ENCODE measurements at places on chromosomes 2 and 18.

- H3K36me3 ChIP-seq: no peaks in the 10 kb centered on the region
- no peak overlapping the region for H3K27ac ChIP-seq
- no peaks in the 10 kb centered on the region for H3K4me1 ChIP-seq
Observed at GRCh38 chr2:2254206-2254605, 76.9 kb downstream of the MYT1L start.

GRCh38 chr2:2600366-2600765 lies 269.3 kb upstream of the MYT1L start:
- no peaks in the 10 kb centered on the region for H3K27me3 ChIP-seq
- no peaks in the 10 kb centered on the region for H3K4me1 ChIP-seq
- no peak overlapping the region for H3K4me3 ChIP-seq
- no peak overlapping the region for H3K27ac ChIP-seq
- H3K36me3 ChIP-seq: no peaks in the 10 kb centered on the region

DNA sequence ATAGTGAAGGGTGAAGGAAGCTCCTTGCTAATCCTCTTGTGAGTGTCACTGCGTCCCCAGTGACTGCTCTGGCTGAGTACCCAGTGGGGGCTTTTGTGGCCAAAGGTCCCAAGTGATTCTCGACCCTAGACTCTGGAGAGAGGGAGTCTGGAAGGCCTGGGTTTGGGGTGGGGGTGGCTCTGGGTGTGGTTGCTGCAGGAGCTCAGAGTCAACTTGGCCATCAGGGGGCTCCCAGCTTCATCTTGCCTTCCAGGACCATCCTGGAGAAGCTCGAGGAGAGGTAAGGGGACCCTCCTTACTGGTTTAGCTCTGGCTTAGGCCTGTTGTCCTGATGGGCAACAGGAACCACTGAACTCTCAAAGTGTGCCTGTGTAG lies 592 bp downstream of the PSD4 start:
- no peak for DNase-seq
- peaks cover 17% of the 10 kb centered on the region for H3K4me1 ChIP-seq
- H3K36me3 ChIP-seq: no peaks in the 10 kb centered on the region
- H3K27ac ChIP-seq: peak overlapping the region; percentile 84

DNA sequence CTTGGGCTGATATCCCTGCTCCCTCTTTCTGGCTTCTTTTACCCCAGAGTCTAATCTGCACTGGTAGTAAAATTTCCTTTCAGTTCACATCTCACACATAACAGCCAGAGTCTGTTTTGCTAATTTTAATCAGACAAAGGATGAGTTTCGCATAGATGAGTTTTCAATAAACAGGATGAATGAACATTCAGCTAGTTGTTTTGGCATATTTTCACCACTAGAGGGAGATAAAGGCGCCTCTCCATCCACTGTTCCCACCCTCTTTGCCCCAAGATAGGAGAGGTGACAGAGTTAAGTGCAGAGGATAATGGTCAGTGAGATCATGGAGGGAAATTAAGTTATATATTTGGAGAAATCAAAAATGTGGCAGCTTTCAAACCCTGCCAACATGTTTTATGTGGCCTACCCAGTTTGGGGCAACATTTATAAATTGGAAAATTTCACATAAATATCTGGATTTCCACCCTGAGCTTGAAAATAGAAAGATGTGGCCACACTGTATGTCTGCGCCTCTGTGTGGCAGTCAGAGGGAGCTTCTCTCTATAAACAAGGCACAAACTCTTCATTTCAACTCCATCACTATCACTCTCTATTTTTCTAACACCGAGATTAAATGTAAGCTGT lies 48.5 kb upstream of the DTNA start:
- H3K36me3 ChIP-seq: no peaks in the 10 kb centered on the region
- no peaks in the 10 kb centered on the region for H3K27me3 ChIP-seq
- peaks cover 4% of the 10 kb centered on the region for H3K4me1 ChIP-seq
- no peak overlapping the region for H3K27ac ChIP-seq
- DNase-seq: no peak
- H3K4me3 ChIP-seq: no peak overlapping the region

DNA sequence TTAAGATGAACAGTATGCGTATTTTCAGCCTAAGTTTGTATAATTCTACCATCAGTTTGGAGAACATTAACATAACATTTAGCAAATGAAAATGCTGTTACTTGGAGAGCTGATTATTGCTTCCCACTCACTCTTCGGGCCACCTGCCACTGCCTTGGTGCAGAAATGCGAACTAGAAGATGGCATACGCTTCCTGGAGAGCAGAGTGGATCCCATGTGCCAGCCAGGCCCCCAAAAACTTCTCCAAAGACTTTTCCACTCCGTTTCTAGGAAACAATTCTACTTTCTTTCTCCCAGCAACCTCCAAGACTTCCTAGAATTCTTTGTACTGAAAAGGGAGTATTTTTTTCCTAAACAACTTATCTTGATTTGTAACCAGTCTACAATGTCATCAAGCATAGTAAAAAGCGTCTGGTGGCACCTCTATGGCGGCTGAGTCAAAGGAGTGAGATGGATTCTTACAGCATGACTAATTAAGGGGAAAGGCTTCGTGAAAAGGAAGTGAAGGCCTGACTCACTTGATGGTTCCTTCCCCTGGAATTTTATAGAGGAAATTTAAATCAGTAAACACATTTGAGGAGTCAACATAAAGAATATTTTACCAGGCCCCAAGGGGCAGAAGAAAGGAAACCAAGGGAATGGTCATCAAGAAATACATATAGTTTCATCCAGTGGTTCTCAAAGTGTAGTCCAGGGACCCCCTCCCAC lies 36.6 kb downstream of the FEZ2 start:
- DNase-seq: no peak
- peaks cover 28% of the 10 kb centered on the region for H3K4me1 ChIP-seq
- H3K27me3 ChIP-seq: no peaks in the 10 kb centered on the region
- H3K27ac ChIP-seq: peak overlapping the region; percentile 11
- H3K4me3 ChIP-seq: no peak overlapping the region

DNA sequence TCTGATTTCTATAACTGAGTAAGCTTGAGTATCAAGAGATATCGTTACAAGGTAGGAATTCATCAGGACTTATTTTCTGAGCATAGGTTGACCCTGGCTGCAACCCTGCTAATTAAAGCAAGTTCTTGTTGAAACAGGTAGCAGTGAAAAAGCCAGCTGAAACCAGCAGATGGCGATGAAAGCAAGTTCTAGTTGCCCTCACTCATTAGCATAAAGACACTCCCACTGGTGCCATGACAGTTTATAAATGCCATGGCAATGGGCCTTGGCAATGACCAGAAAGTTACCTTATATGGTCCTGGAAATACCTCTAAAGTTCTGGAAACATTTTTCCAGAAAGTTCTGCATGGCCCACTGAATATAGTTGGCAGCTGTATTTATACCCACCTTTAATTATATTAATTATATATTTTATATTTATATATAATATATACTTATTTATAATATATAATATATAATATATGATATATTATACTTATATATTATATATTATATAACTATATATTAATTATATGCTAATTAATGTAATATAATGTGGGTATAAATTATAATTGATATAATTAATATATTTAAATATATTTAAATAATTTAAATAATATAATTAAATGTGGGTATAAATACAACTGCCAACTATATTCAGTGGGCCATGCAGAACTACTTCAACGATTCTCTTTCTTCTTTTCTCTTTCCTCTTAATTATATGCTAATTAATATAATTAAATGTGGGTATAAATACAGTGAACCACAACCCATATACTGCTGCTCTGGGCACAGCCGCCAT lies 188.0 kb downstream of the CDH7 start:
- no peaks in the 10 kb centered on the region for H3K27me3 ChIP-seq
- H3K4me1 ChIP-seq: no peaks in the 10 kb centered on the region
- DNase-seq: peak; percentile 30
- H3K36me3 ChIP-seq: no peaks in the 10 kb centered on the region
- H3K27ac ChIP-seq: no peak overlapping the region
- no peak overlapping the region for H3K4me3 ChIP-seq

- no peaks in the 10 kb centered on the region for H3K36me3 ChIP-seq
- H3K4me3 ChIP-seq: no peak overlapping the region
- no peak for DNase-seq
- no peaks in the 10 kb centered on the region for H3K4me1 ChIP-seq
- H3K27me3 ChIP-seq: no peaks in the 10 kb centered on the region
Observed at GRCh38 chr18:25557011-25557410, 205.0 kb upstream of the ZNF521 start.

DNA sequence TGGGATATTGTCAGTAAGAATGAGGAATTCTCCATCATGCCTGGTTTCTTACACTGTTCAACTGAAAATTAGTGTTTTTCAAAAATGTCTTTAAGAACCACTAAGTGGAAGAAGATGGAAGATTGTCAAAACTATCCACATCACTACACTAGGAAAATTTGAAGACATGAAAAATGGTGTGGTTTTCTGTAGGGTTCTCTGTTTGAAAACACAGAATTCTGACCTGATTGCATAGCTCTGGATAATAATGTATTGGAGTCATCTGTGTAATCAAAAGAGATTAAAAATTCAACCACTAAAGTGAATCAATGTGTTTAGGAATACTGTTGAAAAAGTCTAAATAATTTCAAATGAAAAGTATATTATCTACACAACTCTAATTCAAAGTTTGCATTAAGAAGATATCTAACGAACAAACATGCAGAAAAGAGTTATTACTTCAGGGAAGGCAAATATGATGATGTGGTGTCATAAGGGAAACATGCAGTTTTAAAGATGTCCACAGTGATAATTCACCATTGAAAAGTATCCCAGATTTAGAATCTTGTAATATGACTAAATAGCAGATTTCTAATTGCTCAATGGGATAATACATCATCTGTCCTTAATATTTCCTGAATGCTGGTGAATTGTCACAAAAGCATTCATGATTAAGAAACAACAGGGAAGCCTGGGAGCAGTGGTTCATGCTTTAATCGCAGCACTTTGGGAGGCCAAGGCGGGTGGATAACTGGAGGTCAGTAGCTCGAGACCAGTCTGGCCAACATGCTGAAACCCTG lies 116.9 kb downstream of the ERBB4 start:
- H3K27ac ChIP-seq: no peak overlapping the region
- no peak overlapping the region for H3K4me3 ChIP-seq
- no peaks in the 10 kb centered on the region for H3K4me1 ChIP-seq
- no peak for DNase-seq
- no peaks in the 10 kb centered on the region for H3K27me3 ChIP-seq

DNA sequence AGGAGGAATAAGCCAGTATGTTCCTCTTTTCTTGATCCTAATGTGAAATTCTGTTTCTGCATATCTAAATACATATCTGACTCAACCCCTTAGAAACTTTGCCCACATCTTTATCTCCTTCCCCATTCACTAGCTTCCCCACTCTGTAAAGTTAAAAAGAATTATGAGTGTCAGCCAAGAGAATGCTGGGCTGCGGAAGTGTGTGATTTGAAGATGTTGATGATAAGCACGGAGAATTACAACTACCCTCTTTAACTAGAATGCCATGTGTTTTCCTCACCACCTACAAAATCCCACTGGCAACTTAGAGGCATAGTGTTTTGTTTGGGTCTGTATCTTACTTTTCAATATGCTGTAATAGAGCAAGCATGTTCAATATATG lies 490.4 kb upstream of the FANCL start:
- no peak overlapping the region for H3K4me3 ChIP-seq
- no peaks in the 10 kb centered on the region for H3K27me3 ChIP-seq
- no peak for DNase-seq
- no peaks in the 10 kb centered on the region for H3K36me3 ChIP-seq

DNA sequence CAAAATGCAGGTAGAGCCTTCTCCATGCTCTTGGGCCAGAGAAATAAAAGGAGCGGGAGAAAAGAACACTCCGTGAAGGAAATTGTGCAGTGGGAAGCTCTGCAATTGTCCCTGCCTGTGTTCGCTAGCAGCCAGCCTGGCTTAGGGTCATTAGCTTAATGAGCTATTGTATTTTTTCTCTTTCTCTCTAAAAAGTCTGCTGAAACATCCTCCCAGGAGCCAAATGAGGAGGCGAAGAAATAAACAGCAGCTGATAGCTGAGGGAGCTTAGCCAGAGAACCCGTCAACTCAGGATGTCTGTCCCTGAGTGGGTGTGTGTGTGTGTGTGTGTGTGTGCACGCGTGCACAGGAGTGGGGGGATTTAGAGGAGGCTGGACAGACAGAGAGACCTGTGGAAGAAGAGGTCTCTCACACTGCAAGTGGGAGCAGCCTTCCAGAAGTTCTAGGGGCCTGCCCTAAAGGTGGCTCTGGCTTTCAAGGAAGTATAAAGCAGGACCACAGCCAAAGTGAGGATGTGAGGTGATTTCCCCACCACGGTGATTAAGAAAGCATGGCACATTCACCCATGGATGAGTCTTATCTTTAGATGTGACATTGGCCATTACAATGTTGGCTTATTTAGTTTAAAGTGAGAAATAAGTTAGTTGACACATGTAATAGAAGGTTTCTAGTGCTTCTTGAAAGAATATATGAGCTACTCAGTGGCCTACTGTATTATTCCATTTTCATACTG lies 690.4 kb downstream of the RNF144A start:
- H3K27ac ChIP-seq: no peak overlapping the region
- H3K4me3 ChIP-seq: no peak overlapping the region
- H3K4me1 ChIP-seq: no peaks in the 10 kb centered on the region
- H3K27me3 ChIP-seq: no peaks in the 10 kb centered on the region

- DNase-seq: no peak
- H3K27me3 ChIP-seq: no peaks in the 10 kb centered on the region
- H3K27ac ChIP-seq: peak overlapping the region; percentile 45
- no peaks in the 10 kb centered on the region for H3K36me3 ChIP-seq
Observed at GRCh38 chr2:168814939-168815907, 12.8 kb downstream of the NOSTRIN start.

GRCh38 chr2:101300836-101301235 lies 7.7 kb downstream of the RNF149 start:
- peak; percentile 13 for DNase-seq
- no peak overlapping the region for H3K27ac ChIP-seq
- H3K36me3 ChIP-seq: no peaks in the 10 kb centered on the region
- H3K4me3 ChIP-seq: peak overlapping the region; percentile 2
- peaks cover 62% of the 10 kb centered on the region for H3K4me1 ChIP-seq

DNA sequence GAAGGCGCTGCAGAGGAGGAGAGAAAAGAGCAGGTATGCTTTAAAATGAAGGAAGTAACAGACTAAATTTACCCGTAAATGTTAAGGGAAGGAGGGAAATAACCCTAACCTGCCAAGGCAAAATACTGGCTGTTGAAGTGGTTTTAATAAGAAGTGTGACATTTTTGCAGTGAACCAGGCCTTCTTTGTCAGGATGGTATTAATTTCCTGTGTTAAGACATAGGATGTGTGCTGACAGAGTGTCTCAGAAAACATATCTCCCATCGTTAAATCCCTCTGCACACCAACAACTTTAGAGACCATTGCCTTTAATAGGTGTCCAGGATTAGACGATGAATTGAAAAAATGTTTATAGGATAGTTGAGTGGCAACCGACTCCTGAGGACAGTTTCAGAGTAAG lies 9.9 kb downstream of the TTC39C start:
- no peaks in the 10 kb centered on the region for H3K36me3 ChIP-seq
- H3K4me3 ChIP-seq: no peak overlapping the region
- no peak overlapping the region for H3K27ac ChIP-seq
- H3K4me1 ChIP-seq: peaks cover 17% of the 10 kb centered on the region
- no peaks in the 10 kb centered on the region for H3K27me3 ChIP-seq

- no peaks in the 10 kb centered on the region for H3K27me3 ChIP-seq
- no peak for DNase-seq
- H3K4me3 ChIP-seq: no peak overlapping the region
- no peaks in the 10 kb centered on the region for H3K36me3 ChIP-seq
- no peaks in the 10 kb centered on the region for H3K4me1 ChIP-seq
Observed at GRCh38 chr2:215055891-215056290, 82.5 kb downstream of the ABCA12 start.

GRCh38 chr2:3424171-3424795 lies 44.8 kb downstream of the TRAPPC12 start:
- H3K4me1 ChIP-seq: no peaks in the 10 kb centered on the region
- no peak overlapping the region for H3K27ac ChIP-seq
- no peak for DNase-seq
- no peaks in the 10 kb centered on the region for H3K36me3 ChIP-seq
- no peak overlapping the region for H3K4me3 ChIP-seq
- H3K27me3 ChIP-seq: no peaks in the 10 kb centered on the region

All from upper lobe of left lung (tissue), 6 donors.